ENCODE measurements at places on chromosomes 5 and 9.

DNA sequence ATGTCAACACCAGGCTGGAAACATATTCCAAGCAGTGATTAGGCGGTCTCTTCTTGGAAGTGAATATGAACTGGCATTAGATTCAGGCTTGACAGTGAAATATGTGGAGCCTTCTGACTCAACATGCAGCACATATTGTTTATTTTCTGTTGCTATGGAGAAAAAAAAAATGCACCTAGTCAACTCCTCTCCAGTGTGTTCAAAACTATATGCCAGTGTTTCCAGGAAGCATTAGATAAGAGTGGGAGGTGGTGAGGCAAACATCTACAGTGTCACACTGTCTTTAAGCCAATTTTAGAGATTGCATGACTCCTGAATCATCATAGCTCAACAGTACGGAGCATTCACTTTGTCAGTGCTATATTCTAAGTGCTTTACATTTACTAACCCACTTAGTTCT lies 117.9 kb downstream of the HCN1 start:
- DNase-seq: no peak

DNA sequence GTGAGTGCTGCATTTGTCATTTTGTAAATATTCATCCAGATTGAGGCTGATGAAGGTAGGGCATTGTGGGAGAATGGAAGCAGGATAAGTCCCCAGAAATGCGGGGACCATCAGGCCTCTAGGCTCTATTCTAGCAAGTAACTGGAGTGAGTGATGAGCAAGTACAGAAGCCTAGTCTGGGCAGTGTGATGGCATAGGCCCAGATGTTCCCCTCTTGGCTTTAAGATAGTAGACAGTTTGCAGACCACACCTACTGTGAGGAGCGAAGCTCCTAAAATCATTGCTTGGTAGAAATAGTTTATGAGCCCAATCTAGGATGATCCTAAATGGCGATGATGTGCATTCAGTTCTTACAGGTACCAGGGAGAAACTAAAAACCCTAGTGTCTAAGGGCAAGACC lies 24.3 kb downstream of the NDFIP1 start:
- no peak for DNase-seq

- DNase-seq: no peak
Measured at GRCh38 chr9:77779010-77779409, 130.9 kb upstream of the GNA14 start.

DNA sequence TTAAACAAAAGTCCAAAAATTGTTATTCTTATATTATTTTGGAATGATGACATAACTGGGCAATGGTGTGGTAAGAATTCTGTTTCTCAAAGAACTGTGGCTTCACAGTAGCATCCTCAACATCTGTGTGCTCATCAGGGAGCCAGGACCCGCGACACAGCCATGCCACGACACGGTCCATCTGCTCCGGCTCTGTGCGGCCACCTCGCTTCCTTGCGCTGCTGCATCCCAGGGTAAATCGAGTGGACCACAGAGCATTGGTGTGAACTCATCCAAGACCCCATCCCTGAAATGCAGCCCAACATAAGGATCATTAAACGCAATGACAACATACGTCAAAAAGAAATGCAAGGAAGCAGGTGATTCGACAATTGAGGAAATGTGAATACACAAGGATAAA lies 15.3 kb downstream of the WHRN start:
- DNase-seq: no peak

GRCh38 chr5:168585119-168585856 lies 6.1 kb upstream of the PANK3 start:
- no peak for DNase-seq

GRCh38 chr5:76958991-76959767 lies 6.3 kb downstream of the CRHBP start:
- no peak for DNase-seq

- no peak for DNase-seq
Measured at GRCh38 chr9:113940077-113940476, 64.0 kb downstream of the ZNF618 start.

Measured in activated CD8-positive, alpha-beta memory T cell treated with anti-CD3 and anti-CD28 coated beads for 48 hours (primary cell).